ENCODE measurements at places on chromosomes 11 and 22.

DNA sequence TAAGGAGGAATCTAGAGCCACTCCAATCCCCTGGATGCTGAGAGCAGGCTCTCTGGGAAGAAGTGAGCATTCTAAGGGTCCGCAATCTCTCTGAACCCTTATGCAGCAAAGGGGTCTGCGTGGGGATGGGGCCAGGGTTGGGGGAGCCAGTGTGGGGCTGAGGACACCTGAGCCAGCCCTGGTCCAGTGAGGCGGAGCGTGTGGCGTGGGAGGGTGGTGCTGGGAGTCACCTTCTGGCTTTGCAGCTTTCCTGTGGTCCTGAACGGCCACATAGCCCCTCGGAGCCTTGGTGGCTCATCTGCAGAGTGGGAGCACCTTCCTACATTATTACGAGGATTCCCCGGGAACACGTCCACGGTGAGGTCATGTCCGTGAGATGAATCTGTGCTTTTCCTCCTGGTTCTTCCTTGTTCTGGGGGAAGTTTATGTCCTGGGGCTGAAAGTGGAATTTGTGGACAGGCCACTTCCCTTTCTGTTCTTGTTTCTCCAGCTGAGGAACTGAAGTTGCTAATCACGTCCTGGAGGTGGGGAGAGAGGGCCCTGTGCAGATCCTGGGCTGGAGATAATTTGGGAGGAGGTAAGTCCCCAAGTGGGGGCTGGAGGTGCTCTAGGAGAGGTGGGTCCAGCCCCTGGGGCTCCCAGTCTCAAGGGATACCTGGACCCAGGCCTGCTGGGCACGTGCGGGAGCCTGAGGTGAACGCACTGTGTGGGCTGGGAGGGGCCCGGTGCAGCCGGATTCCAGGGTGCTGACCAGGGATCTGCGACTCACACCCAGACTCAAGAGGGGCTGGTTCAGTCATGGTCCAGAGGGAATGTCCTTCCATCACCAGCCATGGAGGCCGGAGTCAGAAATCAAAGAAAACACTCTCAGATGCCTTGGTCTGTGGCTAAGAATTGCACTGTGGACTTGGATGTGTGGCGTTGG, 6.1 kb downstream of the MRGPRE start:
- no peak for DNase-seq

DNA sequence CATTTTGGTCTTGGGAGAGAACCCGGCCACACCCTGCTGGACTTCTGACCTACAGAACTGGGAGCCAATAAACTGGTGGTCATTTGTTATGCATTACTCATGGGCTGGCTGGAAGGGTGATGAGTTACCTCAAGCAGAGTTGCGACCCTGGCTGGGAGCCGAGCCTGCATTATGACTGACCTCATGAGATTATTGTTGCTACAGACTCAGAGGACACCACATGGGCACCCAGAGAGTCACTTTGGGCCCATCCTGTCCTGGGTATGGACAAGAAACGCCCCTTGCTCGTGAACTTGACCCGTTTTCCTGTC, 531.7 kb downstream of the TBC1D22A start:
- DNase-seq = no peak

GRCh38 chr11:68082481-68082880, 38.7 kb downstream of the CHKA start:
- no peak for DNase-seq

- DNase-seq = no peak
Measured at GRCh38 chr11:60809249-60809648, 24.1 kb downstream of the MS4A10 start.
